ENCODE measurements at places on chromosomes 11 and 22.

DNA sequence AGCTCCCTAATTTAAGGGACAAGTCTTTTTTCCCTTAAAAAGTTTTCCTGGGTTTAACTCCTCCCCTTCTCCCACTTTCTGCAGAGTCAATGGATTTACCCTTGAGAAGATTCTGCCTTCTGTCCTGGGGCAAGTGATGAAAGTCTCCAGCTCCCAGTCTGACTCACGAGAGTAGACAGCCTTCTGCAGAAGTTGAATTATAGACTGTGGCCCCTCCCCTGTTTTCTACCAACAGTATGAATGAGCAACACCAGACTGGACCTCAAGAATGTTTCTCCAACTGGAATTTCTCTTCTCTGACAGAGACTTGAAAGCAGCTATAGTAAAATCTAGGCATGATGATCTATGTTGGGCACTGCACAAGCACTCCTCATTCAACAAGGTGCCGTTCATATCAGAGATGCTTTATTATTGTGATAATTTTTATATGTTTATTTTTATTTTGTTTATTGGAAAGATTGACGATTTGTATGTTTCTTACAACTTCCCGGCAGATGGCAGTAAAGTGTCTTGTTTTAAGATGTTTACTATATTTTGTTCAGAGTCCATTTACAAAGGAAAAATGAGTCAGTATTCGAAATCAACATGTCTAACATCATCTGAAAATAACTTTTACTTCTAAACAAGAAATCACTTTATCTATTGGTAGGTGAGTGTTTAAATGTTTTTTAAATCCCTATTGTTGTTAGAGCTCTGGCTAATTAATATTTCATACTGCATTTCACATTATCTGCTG, 56.6 kb downstream of the LMO2 start:
- DNase-seq, result no peak

GRCh38 chr11:123798513-123799252, 7.5 kb downstream of the OR6M1 start:
- DNase-seq, result no peak

DNA sequence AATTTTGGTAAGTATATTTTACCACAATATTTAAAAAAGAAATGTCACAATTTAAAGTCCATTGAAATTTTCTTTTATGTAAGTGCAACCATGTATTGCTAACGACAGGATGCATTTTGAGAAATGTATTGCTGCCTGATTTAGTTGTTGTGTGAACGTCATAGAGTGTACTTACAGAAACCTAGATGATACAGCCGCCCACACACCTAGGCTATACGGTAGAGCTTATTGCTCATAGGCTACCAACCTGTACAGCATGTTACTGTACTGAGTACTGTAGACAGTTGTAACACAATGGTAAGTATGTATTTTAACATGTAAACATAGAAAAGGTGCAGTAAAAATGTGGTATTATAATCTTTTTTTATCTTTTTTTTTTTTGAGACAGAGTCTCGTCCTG, 48.1 kb downstream of the CBL start:
- no peak for DNase-seq

GRCh38 chr22:46671824-46672432, 51.7 kb downstream of the GRAMD4 start:
- DNase-seq, result no peak

GRCh38 chr11:13183094-13183825, 94.3 kb upstream of the BMAL1 start:
- DNase-seq, result no peak

GRCh38 chr11:35166369-35167360, 27.7 kb downstream of the CD44 start:
- DNase-seq, result peak; percentile 80

GRCh38 chr11:13907678-13908077, 54.8 kb upstream of the SPON1 start:
- DNase-seq, result no peak

DNA sequence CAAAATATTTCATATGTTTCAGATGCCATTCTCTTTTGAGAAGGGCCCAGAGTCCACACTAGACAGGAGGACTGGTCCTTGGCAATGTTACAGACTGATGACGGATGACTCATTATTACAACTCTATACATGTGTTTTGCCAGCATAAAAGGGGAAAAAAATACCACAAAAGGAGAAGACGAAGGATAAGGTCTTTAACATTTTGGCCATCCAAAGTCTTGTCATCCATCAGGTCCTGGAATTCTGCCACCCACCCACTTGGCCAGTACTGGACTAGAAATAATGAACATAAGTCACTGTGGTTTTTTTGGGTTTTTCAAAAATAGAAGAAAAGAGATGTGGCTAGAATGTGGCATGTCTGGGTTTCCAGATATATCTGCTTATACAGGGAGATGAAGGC, 57.7 kb upstream of the BDNF start:
- no peak for DNase-seq

- DNase-seq, result no peak
These were observed 23.6 kb downstream of the SLC25A18 start for GRCh38 chr22:17586831-17587440.

DNA sequence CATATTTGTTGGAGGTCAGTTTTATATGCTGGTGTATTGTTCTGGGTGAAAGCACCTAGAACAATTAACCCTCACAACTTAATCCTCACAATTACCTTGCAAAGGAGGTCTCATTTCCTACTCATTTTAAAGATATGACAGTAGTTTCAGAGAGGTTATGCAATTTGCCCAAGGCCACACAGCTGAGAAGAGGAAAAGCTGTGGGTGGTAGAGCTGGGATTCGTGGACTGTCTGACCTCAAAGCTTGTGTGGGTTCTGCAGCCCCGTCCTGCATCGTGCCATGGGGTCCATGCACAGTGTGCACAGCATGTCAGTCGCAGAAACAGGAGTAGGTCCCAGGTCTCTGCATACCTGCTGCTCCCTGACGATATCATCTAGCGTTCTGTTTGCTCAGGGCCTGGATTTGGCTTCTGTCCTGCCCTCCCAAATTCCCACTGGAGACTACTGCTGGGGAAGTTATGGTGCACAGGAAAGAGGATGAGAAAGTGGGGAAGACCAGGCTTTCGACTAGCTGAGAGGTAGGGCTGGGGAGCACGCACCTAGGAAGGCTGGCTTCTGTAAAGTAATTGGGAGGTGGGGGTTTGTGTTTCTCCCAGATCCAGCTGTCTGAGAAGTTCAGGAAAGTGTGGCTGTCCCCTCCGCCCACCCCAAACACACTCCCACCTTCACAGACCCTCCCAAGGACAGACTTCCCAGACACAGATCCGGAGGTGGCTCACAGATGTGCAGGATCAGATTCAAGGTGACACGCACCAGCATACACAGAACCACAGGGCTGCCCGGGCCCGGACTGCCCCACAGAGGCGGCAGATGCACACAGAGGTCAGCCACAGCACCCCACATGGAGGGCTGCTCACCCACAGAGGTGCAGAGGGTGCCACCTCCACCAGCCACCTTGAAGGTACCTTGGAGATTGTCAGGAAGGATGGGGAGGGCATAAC, 2.0 kb downstream of the BACE1 start:
- DNase-seq, result no peak

DNA sequence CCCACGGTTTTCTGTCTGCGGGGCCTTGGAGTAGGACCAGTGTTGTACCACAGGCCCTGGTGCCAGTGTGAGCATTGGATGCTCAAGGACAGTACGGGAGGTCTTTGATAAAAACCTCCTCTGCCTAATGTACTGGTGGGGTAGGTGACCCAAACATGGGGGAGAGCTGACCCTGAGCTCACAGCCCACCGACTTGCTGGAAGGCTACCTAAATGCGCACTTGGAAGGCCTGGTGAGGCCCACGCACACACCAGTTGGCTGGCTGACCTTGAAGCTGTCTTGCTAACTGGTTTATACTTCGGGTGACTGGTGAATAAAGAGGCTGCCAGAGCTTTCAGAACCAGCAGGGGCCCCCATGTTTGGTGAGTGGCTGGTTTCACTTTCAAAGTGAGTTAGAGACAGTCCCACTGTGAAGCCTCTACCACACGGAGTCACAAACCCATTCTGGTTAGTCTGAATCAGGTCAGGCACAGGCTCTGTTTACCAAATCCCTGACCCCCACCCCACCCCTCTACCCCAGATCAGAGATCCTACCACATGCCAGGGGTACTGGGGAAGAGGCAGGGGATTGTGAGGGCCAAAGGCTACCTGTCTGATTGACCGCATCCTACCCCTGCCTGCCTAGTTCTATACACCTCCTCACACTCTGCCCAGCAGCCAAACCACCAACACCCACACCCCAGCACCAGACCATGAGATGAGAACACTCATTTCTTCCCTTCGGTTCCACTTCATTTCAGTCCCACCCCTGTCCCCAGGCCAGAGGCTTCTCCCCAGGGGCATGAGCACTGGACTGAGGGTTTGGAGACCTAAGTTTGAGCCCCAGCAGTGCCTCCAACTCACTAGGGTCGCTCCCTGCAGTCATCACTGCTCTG, 12.7 kb upstream of the IL2RB start:
- peak; percentile 96 for DNase-seq

DNA sequence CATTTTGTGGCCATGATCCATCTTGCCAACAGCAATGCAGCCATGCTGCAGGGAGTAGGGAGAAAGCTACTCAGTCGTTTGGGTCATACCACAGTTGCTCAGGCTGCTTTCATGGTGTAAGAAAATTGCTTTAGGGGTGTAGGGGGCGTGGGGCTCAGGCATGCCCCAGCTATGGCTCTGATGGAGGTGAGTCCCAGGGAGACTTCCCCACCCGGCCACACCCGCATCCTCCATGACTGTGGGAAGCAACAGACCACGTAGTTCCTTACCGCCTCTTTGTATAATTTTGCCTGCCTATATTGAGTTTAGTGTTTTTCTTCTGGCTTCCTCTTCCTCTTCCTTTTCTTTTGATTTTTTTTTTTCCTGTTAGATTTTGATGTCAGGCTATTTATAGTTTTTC, 58.8 kb downstream of the SPECC1L start:
- no peak for DNase-seq

DNA sequence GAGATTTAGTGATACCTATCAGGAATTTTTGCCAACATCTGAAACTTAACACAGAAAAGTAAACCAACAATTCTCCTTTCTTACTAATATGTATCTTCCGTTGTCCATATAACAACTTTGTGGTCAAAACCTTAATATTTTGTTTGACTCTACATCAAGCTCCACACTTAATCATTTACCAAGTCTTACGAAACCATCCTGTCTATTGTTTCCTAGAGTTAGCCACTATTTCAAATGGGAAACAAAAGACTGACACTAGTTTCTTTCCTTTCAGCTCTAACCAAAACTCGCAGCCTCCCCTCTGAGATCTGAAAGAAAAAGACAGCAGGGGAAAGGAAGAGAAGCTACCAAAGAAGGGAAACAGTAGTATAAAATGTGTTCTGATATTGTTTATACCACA, 26.5 kb upstream of the PRDM10 start:
- DNase-seq, result no peak

- DNase-seq, result no peak
These were observed 11.2 kb downstream of the GRIK4 start for GRCh38 chr11:120522736-120523135.

GRCh38 chr11:27848423-27848822, 148.2 kb upstream of the BDNF start:
- no peak for DNase-seq

DNA sequence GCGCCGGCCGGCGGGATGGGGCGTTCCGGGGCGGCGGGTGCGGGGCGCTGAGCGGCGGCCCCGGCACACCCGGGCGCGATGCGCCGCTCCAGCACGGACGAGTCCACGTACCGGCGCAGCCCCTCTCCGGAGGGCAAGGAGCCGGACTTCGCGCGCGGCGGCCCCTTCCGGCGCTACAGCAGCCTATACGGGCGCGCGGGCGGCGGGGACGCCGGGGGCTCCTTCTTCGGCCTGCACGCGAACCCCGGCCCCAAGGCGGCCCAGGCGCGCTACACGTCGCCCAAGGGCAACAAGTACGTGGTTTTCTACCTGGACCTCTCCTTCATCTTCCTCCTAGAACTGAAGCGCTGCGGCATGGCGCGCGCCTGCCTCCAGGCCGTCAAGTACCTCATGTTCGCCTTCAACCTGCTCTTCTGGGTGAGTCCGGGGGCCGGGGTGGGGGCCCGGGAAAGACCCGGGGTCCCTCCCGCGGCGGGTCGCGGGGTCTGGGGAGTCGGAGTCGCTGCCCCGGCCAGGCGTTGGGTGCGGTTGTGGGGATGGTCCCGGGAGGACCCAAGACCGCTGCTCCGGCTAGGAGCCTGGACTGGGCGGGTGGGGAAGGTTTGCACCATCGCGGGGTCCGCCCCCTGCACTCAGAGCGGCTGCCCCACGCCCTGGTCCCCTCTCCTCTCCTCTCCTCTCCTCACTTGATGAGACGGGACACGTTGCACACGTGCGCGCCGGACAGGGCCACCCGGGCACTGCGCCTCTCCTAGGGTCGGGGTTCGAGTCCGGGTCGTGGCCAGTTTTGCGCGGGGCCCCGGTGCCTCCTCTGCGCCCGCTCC, 7.5 kb downstream of the TSPAN4 start:
- no peak for DNase-seq

All from stimulated activated effector memory CD8-positive, alpha-beta T cell treated with anti-CD3 and anti-CD28 coated beads, Interleukin-12 subunit alpha, Interleukin-12 subunit beta, amount 100 ng/mL, for 72 hours (primary cell).